ENCODE measurements at places on chromosomes 7 and 10.
A peak's percentile ranks its signal among the peaks of the same experiment; 100 is the strongest.

DNA sequence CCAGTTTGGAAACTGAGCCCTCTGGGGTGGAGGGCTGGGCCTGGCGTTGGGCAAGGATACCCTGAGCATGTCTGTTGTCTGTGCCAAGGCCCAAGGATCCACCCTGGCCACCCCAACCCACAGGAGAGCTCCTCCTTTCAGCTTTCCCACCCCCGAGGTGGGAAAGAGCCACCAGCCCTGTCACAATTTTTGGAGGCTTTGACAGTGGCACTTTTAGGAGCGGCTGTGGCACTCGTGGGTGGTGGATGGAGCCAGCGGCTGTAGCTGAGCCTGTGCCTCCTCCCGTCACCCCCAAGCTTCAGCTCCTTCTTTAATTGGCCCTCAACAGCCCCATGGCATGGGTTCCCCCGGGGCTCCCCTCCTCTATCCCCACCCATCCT is 18.2 kb upstream of the ZNF862 start:
- no peak for DNase-seq

DNA sequence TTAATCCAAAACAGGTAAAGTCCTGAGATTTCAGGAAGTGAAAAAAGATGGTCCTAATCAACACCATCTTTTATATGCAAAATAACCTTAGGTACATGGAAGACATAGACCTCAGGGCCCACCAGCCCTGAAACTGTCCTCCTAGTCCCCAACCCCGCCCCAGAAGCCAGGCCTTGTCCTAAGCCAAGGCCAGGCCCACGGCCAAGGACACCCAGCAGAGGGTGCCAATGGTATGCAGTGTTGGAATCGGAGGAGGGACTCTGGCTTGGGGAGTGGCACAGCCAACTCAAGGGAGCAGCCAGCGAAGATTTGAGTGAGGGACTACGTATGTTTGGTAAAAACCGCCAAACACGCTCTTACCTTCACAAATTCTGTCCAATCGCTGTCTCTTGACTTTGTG is 96.7 kb downstream of the ZRANB1 start:
- DNase-seq: peak; percentile 69

DNA sequence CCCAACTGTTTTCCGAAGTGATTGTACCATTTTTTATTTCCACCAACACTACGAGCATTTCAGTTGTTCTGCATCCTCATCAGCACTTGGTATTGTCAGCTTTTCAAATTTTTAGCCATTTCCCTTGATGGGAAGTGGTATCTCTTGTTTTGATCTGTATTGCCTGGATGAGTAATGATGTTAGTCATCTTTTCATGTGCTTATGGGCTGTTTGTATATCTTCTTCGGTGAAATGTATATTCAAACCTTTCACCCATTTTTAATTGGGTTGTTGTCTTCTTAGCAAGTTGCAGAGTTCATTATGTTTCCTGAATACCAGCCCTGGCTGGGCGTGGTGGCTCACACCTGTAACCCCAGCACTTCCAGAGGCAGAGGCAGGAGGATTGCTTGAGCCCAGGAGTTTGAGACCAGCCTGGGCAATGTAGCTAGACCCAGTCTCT is 22.1 kb downstream of the CLIP2 start:
- no peak for DNase-seq

GRCh38 chr7:1601956-1602355 is 32.1 kb upstream of the PSMG3 start:
- DNase-seq: peak; percentile 50

GRCh38 chr10:37681617-37681999 is 175.8 kb downstream of the ZNF248 start:
- no peak for DNase-seq

DNA sequence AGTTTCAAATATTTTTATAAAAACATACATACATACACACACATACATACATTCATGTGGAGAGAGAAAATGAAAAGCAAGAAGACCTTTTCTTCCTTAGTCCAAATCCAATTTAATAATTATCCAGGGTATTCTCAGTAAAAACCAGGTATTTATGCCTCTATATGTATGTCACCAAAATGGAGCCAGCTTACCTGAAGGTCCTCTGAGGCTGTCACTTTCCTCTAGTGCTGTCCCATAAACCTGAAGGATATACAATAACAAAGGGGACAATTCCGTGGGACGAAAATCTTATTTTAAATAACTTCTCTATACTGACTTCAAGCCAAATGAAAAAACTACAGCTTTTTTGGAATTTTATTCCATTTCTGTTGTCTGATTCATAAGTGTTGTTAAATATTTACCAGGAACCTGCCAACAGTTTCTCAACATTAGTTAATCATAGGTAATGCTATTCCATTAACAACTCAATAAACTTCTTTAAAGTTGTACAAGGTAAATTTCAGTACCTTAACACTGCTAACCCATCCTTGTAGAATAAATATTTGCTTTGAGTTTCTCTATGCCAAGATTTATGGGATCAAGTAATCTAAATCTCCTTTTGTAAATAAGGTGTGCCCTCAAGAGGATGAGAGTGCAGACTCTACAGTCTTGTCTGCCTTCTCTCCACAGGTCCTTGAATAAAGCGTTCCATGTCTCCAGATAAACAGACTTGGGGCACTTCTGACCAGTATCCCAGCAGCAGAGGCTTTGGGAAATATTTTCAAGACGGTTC is 260.3 kb downstream of the AHR start:
- no peak for DNase-seq

- DNase-seq: no peak
These were observed 363.8 kb downstream of the SEMA3D start for GRCh38 chr7:84822941-84823510.

DNA sequence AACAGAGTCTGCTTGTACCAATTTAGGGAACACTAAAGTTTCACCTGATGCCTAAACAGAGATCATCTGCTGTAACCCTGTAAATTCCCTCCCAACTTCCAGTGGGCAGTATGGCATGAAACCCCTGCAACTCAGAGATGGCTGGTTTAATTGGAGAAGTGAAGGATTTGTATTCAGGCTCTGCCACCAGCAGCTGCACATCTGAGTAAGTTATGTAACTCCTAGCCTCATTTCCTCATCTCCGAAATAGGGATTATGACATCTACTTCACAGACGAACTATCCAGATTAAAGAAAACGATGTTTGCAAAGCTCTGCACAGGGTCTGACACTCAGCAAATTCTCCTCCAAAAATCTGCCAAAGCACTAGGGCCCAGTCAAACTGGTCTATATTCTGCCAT is 493.0 kb downstream of the KCNMA1 start:
- no peak for DNase-seq

- DNase-seq: no peak
These were observed 85.8 kb upstream of the GPR22 start for GRCh38 chr7:107384025-107384424.

- peak; percentile 51 for DNase-seq
These were observed 111.6 kb downstream of the ARHGAP22 start for GRCh38 chr10:48493083-48493871.

DNA sequence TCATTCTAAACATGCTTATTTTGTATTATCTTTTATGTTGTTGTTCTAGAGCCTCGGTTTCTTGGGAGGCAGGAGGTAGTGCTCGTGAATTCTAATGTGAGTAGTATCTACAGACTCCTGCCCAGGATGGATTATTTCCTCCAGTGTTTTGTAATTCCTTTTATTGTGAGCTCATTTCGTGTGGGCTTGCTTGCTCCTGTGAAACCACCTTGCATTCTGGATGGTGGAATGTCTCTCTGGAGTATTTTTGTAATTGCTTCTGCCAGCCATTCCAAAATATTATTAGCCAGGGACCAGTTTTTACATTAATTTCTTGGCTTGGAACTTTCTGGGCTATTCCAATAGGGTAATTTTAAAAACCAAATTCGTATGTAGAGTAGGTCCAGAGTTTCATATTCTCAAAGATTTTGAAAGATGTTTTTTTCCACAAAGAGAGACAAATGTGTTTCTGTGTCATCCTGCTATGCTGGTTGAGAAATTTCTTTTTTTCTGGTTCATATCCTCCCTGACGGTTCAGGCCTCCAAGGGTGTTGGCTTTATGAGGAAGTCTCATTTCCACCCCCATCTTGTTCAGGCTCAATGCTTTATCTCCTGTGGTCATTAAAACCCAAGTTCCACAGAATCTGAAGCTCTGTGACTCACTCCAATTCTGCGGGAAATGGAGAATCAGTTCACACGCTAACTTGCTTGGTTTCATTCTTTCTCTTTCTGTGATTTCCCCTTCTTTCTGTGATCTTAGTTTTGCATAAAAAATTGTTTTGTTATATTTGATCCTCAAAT is 41.7 kb upstream of the CALD1 start:
- no peak for DNase-seq

DNA sequence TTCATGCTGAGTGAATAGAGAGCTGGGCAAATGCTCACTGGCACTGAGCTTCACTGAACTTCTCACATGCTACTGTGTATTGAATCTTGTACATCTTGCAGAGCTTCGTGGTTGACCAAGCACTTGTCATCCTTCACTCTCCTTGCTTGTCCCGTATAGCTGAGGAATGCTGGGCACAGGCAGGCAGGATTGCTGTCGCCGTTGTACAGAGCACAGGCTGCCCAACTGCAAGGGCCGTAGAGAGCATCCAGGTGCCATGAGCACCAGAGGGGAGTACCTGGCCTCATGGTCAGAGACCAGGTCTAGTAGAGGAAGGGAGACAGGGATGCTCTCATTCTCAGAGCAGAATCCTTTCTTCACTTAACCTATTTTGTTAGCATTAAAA is 99.8 kb upstream of the RET start:
- DNase-seq: peak; percentile 47

- no peak for DNase-seq
These were observed 821.6 kb downstream of the GRID1 start for GRCh38 chr10:85544956-85545355.

DNA sequence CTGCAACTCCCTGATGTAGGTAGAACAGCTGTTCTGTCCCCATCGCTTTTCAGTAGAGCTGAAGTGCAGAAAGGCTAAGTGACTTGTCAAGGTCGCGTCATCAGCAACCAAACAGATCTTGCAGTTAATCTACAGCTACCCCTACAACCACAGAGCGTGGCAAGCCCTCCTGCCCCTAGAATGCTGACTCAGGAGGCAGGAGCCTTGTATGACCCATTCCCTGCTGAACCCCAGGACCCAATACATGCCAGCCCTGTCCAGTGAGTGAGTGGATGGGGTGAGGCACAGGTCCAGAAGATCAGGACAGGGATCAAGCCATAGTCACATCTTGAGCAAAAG is 26.6 kb upstream of the GJD4 start:
- DNase-seq: no peak

- DNase-seq: peak; percentile 77
These were observed 208.3 kb downstream of the PPP1R3A start for GRCh38 chr7:113710310-113711096.

GRCh38 chr10:34489411-34489810 is 325.7 kb downstream of the PARD3 start:
- no peak for DNase-seq

DNA sequence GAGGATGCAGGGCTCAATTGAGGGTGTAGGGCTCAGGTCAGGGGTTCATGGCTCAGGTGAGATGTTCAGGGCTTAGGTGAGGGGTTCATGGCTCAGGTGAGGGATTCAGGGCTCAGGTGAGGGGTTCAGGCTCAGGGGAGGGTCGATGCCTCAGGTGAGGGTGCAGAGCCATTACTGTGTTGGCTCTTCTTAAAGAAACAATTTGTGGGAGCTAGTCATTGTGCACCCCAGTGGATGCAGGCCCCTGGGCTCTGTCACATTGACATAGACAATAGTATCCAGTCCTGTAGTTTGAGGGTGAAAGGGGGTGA is 86.7 kb downstream of the ADCY1 start:
- no peak for DNase-seq

- no peak for DNase-seq
These were observed 786 bp upstream of the AKR1C4 start for GRCh38 chr10:5195727-5196374.

GRCh38 chr7:35505066-35505465 is 189.9 kb downstream of the HERPUD2 start:
- DNase-seq: no peak

DNA sequence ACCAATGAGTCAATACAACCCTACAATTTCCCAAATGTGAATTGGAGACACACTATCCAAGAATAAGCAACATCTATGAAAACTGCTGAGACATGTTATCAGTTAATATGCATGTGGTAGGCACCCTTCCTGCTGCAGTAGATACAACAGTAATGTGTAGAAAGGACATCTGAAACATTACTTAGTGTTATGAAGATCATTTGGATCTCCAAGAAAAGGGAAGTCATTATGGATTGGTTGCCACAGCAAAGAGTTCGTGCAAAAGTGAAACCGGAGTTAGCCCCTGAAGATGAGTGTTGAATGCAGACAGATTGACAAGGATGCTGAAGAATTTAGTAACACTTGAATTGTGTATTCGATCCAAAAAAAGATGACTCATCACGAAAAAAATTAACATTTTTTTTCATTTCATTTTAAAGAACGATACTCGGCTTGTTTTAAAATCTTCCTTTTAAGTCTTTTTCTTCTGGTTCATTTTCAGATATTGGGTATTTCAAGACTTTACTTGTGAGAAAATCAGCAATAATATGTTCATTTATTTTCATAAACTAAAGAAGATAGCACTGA is 322.4 kb upstream of the KLF6 start:
- DNase-seq: no peak

DNA sequence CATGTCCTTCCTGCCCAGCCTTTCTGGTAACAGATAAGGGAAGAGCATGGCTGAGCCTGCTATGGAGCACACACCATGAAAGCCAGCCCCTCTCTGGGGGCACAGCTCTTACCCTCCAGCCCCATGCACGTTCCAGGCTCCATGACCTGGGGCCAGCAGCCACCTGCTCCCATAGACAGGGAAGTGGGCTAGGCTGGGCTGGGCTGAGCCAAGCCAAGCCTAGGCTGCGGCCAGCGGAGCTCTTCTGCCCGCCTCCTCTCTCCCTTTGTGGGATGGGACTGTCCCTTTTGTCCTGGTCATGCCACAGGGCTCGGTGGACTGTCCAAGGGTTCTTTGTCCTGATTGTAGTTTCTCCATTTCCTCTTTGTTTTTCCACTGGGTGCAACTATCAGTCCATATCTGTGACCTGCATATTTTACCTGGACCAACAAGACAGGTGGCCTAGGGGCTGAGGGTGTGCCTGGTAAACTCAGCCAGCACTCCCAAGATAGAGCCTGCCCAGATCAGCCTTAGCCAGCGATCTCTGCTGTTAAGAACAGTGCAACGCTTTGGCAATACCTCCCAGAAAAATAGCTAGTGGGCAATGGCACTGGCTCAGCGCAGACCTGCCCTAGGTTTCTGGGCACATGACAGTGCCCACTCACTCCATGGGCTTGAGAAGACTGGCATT is 97.2 kb upstream of the BTBD16 start:
- DNase-seq: no peak

DNA sequence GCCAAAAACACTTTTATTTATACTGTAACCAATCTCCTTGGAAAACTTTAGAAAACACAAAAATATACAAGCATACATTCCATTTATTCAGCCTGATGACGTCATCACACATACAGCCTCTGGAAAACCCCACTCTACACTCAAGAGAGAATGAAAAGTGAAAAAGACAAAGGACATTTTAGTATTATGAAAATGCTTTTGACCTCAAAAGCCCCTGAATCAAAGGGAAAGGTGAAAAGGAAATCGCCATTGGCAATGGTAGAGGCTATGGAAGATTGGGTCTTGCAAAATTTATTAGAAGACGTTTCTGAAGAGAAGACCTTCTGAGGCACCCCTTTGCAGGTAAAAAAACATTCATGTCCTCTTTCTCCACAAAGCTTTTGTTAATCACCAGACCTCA is 82.9 kb upstream of the STRIP2 start:
- no peak for DNase-seq

- DNase-seq: no peak
These were observed 116.3 kb downstream of the MLLT10 start for GRCh38 chr10:21650353-21650752.
